Stimulated activated CD4-positive, alpha-beta T cell treated with anti-CD3 and anti-CD28 coated beads, Interleukin-1b, Interleukin-23, amount 100 ng/mL, for 1 hour (primary cell): ENCODE measurements at places on chromosomes 4 and X.

DNA sequence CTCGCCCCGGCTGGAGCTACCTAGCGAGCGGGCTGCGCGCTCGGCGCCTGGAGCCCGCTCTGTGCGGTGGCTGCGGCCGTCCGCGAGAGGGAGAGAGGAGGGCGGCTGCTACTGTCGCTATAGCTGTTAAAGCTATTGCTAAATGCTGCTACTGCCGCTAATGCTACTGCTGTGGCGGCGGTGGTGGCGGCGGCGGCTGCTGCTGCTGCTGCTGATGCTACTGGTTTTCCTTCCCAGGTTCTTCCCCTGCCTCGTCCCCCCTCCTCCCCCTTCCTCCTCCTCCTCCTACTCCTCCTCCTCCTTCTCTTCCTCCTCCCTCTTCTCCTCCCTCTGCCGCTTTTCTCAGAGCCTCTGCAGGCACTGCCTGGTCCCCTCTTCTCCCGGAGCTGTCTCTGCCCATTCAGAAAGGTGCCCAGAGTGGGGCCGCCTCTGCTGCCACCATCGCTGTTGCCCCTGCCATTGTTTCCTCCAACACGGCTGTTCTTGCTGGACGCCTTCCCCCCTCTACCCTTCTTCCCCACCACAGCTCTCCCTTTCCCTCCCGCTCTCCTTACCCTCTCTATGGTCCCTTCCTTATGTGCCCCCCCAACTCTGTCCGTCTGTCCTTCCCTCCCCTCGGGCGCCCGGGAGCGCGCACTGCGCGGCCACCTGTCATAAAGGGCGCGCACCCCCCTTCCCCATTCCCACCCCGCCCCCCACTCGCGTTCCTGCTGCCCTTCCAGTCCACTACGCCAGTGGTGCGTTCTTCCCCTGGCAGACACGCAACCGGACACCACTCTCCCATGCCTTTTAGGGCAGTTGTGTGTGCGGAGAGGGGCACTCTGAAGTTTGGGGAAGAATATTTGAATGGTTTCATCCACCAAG is at the start of gene NEXMIF:
NEXMIF (minus strand) TSS at position 228 of the 864 bp plus-strand sequence.
- no peak for DNase-seq

GRCh38 chr4:10810411-10810810 is 125.8 kb upstream of the CLNK start:
- no peak for DNase-seq

- no peak for DNase-seq
These were observed 2.4 kb downstream of the MAB21L2 start for GRCh38 chr4:150584111-150584915.

DNA sequence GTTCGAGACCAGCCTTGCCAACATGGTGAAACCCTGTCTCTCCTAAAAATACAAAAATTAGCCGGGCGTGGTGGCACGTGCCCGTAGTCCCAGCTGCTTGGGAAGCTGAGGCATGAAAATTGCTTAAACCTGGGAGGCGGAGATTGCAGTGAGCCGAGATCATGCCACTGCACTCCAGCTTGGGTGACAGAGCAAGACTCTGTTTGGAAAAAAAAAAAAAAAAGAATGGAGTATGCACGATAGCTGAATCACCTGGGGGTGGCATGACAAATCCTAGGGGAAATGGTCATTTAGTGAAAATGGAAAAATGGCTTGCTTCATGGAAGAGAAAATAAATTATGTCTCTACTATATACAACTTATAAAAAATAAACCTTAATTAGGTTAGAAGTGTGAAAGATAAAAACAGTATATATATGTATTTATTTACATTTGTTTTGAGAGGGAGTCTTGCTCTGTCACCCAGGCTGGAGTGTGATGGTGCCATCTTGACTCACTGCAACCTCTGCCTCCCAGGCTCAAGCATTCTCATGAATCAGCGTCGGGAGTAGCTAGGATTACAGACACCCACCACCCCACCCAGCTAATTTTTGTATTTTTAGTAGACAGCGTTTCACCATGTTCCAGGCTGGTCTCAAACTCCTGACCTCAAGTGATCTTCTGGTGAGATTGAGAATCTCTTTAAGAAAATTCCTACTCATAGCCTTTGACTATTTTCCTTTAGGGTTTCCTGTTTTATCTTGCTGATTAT is 19.3 kb upstream of the ING2 start:
- no peak for DNase-seq

DNA sequence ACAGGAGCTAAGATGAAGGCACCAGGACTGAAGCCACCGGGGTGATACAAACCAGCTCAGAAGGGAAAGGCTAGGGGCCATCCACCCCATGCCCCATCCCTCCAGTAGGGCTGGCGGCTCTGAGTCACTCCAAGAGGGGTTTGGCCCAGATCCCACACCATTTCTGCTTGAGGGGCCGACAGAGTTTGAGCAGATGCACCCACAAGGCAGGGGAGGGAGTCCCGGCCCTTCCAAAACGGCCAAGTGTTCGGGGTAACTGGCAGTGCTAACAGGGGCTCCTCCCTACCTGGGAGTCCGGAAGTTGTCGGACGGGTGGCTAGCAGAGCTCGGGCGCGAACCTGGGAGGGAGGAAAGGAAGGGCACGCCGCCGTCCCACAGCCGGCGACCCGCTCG is 412 bp downstream of the SLC10A3 start:
- DNase-seq = no peak

DNA sequence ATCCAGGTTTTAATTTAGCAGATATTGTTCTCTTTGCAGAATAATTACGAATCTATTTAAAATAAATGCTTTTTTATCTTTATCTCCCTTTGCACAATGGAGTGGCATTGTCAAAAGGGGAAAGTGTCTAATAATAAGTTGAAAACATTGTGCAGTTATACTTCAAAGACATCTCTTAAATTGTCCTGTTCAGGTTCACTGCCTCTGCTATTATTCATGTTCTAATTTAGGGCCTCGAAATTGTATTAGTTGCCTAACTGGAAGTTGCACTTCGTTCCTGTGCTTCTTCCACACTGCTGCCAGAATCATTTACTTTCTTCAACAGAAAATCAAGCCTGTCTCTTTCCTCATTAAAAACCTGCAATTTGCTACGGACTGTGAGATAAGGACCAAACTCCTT is 150.5 kb upstream of the SPRY1 start:
- no peak for DNase-seq

DNA sequence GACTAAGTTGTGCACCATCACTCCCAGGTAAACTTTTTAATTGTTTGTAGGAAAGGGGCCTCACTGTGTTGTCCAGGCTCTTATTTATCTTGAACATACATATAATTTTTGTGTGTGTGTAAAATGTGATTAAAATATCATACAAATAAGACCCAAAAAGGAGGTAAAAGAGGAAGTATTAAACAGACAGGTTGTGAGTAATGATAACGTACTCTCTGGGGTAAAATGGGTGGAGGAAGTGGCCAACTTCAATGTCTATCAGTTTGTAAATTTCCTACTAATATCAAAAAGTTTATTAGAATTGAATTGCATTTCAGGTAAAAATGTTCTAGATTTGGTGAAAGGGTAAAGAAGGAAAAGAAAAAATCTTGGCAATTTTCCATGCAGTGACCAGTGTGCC is 48.8 kb downstream of the SULT1E1 start:
- DNase-seq = no peak

GRCh38 chr4:126853715-126854114 is 779.0 kb upstream of the INTU start:
- DNase-seq = no peak

- DNase-seq = peak; percentile 11
These were observed 49.7 kb downstream of the RASL11B start for GRCh38 chr4:52911684-52912294.

GRCh38 chr4:45650545-45650944 is 473.3 kb downstream of the GABRG1 start:
- no peak for DNase-seq

- DNase-seq = no peak
These were observed 183.5 kb upstream of the C1QTNF7 start for GRCh38 chr4:15244354-15244753.

DNA sequence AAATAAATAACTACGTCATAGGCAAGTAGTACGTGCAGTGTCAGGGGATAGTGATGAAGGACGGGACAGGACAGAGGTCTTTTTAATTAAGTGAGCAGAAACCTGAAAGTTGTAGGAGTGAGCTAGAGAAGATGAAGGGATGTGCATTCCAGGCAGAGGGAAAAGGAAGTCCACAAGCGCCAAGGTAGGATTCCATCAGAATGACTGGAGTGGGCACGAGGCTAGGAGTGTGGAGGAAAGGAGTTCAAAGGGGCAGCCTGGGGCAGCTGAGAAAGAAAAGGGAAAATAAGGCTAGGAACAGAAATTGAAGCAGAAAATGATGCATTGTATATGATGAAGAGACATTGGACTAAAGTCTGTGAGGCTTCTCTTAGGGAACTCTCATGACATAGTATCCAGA is 192.2 kb upstream of the TLL1 start:
- no peak for DNase-seq

- no peak for DNase-seq
These were observed 149.0 kb upstream of the SPOCK3 start for GRCh38 chr4:167383291-167383690.

GRCh38 chrX:4825550-4825949 is 1112.1 kb upstream of the PRKX start:
- DNase-seq = no peak

DNA sequence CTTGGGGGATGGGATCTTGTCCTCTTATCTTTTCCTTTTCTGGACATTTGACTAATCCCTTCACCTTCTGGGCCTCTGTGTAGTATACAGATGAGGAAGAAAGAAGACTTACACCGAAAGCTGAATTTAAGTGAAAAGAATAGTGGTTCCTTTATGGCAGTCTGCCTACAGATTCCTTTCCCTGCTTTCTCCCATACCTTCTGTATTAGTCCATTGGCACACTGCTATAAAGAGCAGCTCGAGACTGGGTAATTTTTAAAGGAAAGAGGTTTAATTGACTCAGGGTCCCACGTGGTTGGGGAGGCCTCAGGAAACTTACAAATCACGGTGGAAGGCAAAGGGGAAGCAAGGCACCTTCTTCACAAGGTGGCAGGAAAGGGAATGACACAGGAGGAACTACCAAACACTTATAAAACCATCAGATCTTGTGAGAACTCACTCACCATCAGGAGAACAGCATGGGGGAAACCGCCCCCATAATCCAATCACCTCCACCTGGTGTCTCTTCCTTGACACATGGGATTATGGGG is 34.0 kb upstream of the CD38 start:
- DNase-seq = no peak

DNA sequence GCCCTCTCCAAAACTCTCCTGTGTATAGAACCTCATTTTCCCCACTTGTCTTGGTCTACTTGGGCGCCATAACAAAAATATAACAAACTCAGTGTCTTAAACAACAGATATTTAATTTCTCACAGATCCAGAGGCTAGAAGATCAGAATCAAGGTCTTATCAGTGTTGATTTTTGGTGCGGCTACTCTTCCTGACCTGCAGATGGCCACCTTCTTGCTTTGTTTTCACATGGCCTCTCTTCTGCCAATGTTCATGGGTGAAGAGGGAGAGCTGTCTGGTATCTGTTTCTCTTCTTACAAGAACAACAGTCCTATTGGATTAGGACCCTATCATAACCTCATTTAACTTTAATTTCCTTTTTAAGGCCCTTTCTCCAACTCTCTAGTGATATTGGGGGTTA is 177.3 kb downstream of the PABPC4L start:
- no peak for DNase-seq

DNA sequence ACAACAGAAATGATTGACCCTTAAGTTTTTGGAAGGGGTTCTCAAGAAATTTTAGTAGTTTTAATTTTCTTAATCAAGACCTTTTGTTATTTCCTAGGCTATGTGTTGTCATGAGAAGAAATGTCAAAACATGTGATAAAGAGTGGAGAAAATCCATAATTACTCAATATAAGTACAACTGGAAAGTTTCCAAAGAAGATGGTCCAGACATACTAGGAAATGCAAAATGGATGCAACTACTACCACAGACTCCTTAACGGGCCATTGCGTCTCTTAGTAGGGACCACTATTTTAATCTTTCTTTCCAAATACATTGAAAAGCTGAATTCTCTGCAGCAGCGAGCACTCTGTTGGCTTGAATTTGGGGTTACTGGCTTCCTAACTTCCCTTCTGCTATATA is 148.8 kb downstream of the NWD2 start:
- no peak for DNase-seq

- DNase-seq = no peak
These were observed 66.8 kb upstream of the SMAD1 start for GRCh38 chr4:145414841-145415240.

DNA sequence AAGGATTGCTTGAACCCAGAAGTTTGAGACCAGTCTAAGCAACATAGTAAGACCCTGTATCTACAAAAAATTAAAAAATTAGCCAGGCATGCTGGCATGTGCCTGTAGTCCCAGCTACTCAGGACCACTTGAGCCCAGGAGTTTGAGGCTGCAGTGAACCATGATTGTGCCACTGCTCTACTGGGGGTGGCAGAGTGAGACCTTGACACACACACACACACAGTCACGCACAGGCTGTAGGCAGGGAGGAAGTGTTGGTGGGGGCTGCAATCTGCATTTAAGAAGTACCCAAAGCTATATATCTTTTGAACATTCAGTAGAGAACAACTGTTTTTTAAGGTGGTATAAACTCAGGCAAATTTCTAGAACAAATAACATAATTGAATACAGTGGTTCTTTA is 7.2 kb downstream of the SCRG1 start:
- DNase-seq = no peak

DNA sequence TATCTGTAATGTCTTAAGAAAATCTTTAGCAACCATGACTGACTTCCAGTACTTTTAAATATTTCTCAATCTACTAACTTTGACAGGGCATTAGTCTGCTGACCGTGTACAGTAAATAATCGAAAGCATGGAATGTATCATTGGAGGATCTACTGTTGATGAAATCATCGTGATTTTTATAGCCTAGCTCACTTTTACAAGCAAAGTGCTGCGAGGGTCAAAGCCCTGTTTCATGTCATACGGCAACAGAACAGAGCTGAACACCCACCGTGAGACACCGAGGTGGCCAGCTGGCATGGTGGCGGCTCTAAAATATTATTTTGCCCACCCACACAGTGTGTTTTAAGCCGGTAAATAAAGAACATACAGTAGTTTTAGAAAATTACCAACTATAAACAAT is 679.3 kb downstream of the FAT4 start:
- no peak for DNase-seq

DNA sequence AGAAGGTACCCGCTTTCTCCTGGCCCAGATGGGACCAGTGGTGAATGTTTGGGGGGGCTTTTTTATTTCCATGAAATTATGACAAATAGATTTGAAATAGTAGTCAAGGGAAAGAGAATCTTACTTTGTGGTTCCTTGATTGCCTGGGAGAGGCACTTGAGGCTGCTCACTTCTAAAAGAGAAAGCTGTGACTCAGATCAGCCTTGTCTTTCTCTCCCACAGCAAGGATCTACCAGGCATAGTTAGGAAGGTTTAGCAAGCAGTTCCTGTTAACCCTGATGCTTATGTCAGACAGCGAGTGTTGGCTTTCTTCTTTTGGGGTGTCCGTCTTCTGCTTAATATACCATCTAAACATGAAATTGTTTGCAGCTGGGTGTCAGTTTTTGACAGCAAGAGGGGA is 114.5 kb downstream of the TSPAN7 start:
- no peak for DNase-seq

- DNase-seq = no peak
These were observed 56.8 kb upstream of the EXOC1L start for GRCh38 chr4:55762819-55763218.

DNA sequence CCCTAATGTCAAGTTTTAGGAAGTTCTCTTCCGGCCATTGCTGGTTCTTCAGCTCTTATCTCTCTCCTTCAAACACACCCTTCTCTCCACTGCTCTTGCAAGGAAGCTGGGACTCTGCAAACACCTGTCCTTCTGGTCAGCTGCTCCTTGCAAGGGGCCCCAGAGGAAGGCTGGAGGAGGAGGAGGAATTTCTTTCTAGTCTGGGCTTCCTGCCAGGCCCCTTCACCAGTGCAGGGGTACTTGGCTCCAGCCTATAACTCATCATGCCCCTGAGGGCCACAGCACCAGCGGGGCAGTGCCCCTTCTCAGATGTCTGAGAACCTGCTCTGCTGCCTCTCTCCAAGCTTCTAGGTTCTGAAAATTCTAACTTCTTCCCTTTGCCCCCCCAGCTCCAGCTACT is 46.7 kb downstream of the REELD1 start:
- no peak for DNase-seq
